ENCODE measurements at places on chromosomes 4 and X. TPM values are rescaled to one million over a fixed set of nuclear protein-coding genes. Genes with fewer than 3 reads are reported as not detected.
A peak's percentile ranks its signal among the peaks of the same experiment; 100 is the strongest.

Gene SRPK3
- total RNA-seq: not detected

Gene ADH1A
- not detected for total RNA-seq

Gene BTK
- 4.4 TPM for total RNA-seq

Gene ENPEP
- not detected for total RNA-seq

Gene FGF2
- total RNA-seq: not detected

Gene TMPRSS11E
- total RNA-seq: 0.26 TPM

Gene GPR82
- not detected for total RNA-seq

Gene PDGFRA
- not detected for total RNA-seq

Gene VEGFC
- total RNA-seq: not detected

Gene TACR3
- not detected for total RNA-seq

Gene HSFX2
- total RNA-seq: not detected

Gene TENM3
- not detected for total RNA-seq

Gene VCX2
- not detected for total RNA-seq

Gene REELD1
- total RNA-seq: 1.4 TPM

GRCh38 chrX:85111347-85111746 lies 107.7 kb downstream of the APOOL start:
- no peaks in the 10 kb centered on the region for H3K27me3 ChIP-seq
- no peak overlapping the region for H3K27ac ChIP-seq
- DNase-seq: no peak
- H3K4me1 ChIP-seq: no peaks in the 10 kb centered on the region
- no peak overlapping the region for H3K4me3 ChIP-seq

DNA sequence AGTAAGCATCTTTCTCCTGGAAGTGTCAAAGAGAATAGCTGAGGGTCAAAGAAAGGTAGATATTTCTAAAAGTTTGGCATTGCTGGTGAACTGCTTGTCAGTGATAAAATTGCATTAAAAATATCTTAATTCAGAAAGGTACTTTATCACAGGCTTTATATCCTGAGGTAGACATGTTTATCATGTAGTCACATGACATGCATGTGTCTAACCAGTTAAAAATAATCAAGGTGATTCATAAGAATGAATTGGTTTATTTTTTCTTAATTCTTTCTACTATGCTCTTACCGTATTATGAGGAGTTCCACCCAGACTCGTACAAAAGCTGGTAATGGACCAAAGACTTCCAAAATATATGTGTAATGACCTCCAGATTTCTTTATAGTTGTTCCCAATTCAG lies 6.1 kb downstream of the SLC7A11 start:
- no peaks in the 10 kb centered on the region for H3K36me3 ChIP-seq
- no peaks in the 10 kb centered on the region for H3K4me1 ChIP-seq
- no peaks in the 10 kb centered on the region for H3K27me3 ChIP-seq
- no peak overlapping the region for H3K4me3 ChIP-seq
- DNase-seq: no peak

DNA sequence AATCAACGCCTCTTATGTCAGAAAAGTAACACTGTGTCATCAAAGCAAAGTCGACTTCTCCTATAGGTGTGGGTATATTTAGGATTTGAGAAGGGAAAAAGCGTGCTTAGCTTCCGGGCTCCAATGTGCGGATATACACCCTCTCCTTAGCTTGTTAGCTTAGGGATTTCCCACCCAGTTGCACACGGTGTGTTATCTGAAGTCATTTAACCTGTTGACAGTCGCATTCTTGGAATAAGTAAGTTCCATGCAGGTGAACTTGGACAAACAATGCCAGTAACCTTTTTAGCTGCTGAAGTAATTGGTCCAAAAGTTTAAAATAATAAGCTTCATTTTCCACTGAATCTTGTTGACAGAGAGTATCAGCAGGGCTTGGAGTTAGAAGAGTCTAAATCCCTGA lies 113.7 kb downstream of the SHROOM3 start:
- H3K27ac ChIP-seq: no peak overlapping the region
- no peaks in the 10 kb centered on the region for H3K36me3 ChIP-seq
- H3K4me1 ChIP-seq: no peaks in the 10 kb centered on the region

- no peaks in the 10 kb centered on the region for H3K4me1 ChIP-seq
- peaks cover 9% of the 10 kb centered on the region for H3K27me3 ChIP-seq
- H3K27ac ChIP-seq: no peak overlapping the region
Measured at GRCh38 chr4:185542626-185543315, 7.5 kb upstream of the PDLIM3 start.

- peaks cover 14% of the 10 kb centered on the region for H3K36me3 ChIP-seq
- H3K27me3 ChIP-seq: no peaks in the 10 kb centered on the region
- H3K4me1 ChIP-seq: peaks cover 100% of the 10 kb centered on the region
Measured at GRCh38 chrX:154355094-154355775, 19.2 kb downstream of the FLNA start.

DNA sequence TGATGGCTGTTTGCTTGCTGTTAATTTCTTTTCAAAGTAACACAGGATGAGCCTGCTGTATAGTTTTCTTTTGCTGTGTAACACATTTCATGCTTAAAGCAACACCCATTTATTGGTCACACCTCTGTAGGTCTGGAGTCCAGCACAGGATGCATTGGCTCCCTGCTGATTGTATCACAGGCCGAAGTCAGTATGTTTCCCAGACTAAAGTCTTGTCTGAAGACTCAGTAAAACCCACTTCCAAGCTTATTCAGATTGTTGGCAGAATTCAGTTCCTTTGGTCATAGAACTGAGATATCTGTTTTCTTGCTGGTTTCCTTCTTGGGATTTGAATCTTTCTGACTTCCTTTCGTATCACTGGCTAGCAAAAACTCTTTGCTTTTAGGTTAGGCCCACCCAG lies 54.3 kb downstream of the LRP2BP start:
- no peak overlapping the region for H3K4me3 ChIP-seq
- no peaks in the 10 kb centered on the region for H3K27me3 ChIP-seq
- H3K36me3 ChIP-seq: no peaks in the 10 kb centered on the region
- no peak overlapping the region for H3K27ac ChIP-seq
- DNase-seq: no peak

DNA sequence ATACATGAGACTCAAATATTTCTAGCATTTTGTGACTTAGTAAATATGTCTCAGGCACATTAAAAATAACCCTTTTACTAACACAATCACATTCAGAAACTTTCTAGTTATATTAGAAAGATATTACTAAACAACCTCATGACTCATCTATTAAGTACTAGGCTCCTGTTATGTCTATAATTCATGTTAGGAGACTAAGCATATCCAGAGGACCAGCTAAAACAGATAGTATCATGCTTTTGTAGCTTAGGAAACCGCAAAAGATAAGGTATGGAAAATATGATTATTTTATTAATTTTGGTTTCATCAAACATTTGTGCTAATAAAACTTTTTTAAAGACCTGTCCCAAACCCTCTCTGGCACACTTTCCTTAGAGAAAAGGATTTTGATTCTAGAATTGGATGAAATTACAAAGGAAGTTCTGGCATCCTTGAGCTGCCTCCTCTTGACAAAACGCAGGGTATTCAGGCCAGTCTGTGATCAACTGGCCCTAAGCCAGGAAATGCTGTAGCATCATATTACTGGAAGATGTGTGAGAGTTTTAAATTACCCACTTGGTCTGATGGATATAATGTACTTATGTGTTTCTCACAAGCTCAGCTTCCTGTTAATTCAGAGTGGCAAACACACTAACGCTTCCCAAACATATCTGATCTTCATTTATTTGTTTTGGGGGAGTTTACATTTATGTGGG lies 60.4 kb downstream of the NRK start:
- no peaks in the 10 kb centered on the region for H3K36me3 ChIP-seq
- no peak overlapping the region for H3K4me3 ChIP-seq
- no peak for DNase-seq
- H3K4me1 ChIP-seq: no peaks in the 10 kb centered on the region

- H3K27ac ChIP-seq: no peak overlapping the region
- no peak for DNase-seq
- no peaks in the 10 kb centered on the region for H3K36me3 ChIP-seq
- H3K4me3 ChIP-seq: no peak overlapping the region
- no peaks in the 10 kb centered on the region for H3K4me1 ChIP-seq
Measured at GRCh38 chrX:130114141-130114588, 3.9 kb upstream of the ELF4 start.

GRCh38 chr4:113060853-113061252 lies 11.4 kb downstream of the ANK2 start:
- no peaks in the 10 kb centered on the region for H3K27me3 ChIP-seq
- H3K36me3 ChIP-seq: no peaks in the 10 kb centered on the region
- DNase-seq: no peak

- no peaks in the 10 kb centered on the region for H3K36me3 ChIP-seq
- H3K27ac ChIP-seq: no peak overlapping the region
- peaks cover 8% of the 10 kb centered on the region for H3K4me1 ChIP-seq
- H3K4me3 ChIP-seq: no peak overlapping the region
- peaks cover 19% of the 10 kb centered on the region for H3K27me3 ChIP-seq
Measured at GRCh38 chr4:41256131-41256739, 493 bp upstream of the UCHL1 start.

DNA sequence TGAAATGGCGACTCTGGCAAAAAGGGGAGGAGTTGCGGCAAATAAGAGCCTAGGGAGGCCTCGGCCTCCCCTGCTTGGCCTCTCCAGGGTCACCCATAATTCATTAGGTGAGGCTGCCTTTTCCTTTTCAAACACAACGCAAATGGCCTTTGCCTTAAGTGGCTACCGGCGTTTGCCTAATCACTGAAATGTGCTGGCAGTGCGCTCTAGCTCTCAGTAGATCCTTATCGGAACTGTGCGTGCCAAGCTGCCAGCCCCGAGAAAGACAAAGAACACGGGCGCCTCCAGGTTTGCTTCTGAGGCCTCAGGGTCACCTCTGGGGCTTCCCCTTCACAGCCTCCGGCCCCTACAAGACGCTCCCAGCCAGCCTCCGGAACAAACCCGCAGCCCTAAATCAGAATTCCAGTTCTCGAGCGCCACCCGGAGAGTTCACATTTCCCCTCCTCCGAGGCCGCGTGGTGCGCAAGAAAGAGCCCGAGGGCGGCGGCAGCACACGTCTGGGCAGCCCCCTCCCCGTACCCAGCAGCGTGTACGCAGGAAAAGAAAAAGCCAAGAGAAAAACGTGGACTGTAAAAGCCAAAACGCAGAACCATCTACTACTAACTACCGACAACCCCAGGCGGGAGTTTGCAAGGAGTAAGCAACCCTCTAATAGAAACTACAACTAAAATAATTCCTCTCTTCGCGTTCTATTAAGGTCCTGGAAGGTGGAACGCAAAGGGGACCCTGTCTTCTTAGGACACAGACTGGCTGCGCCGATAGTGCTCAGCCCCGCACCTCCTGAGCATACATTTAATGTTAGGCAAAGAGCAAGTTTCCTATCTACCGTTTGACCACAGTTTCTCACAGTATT lies 76.5 kb upstream of the BCOR start:
- peak overlapping the region; percentile 78 for H3K4me3 ChIP-seq
- H3K4me1 ChIP-seq: peaks cover 67% of the 10 kb centered on the region
- no peaks in the 10 kb centered on the region for H3K36me3 ChIP-seq
- H3K27me3 ChIP-seq: no peaks in the 10 kb centered on the region

Data from T-cell (primary cell).